ENCODE measurements at places on chromosomes 6 and 20. TPM values are rescaled to one million over a fixed set of nuclear protein-coding genes. Genes with fewer than 3 reads are reported as not detected.
A peak's percentile ranks its signal among the peaks of the same experiment; 100 is the strongest.

Gene RFX6
- total RNA-seq = not detected

Gene CDH4
- total RNA-seq = not detected

Gene CST5
- total RNA-seq = 0.93 TPM

Gene RIMS1
- not detected for total RNA-seq

Gene HLA-DRB5
- not detected for total RNA-seq

Gene PFDN6
- 51.5 TPM for total RNA-seq

Gene C6orf132
- total RNA-seq = 53.9 TPM

DNA sequence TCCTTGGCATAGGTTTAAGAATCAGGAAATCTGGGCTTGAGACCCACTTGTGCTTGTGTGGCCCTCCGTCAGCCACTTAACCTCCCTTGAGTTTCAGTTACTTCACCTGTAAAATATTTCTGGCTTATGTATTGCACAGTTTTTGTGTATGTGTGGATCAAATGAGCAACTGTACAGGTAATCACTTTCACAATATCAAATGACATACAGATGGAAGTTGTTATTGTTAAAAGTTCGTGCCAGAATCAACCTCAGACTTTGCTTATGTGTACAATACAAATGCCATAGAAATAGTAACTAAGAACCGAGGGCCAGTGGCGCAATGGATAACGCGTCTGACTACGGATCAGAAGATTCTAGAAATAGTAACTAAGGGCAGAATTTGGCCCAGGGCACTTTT is 65.6 kb upstream of the KIF13A start:
- H3K4me1 ChIP-seq = peaks cover 47% of the 10 kb centered on the region
- peak overlapping the region; percentile 40 for H3K4me3 ChIP-seq
- no peaks in the 10 kb centered on the region for H3K27me3 ChIP-seq
- DNase-seq = peak; percentile 32

DNA sequence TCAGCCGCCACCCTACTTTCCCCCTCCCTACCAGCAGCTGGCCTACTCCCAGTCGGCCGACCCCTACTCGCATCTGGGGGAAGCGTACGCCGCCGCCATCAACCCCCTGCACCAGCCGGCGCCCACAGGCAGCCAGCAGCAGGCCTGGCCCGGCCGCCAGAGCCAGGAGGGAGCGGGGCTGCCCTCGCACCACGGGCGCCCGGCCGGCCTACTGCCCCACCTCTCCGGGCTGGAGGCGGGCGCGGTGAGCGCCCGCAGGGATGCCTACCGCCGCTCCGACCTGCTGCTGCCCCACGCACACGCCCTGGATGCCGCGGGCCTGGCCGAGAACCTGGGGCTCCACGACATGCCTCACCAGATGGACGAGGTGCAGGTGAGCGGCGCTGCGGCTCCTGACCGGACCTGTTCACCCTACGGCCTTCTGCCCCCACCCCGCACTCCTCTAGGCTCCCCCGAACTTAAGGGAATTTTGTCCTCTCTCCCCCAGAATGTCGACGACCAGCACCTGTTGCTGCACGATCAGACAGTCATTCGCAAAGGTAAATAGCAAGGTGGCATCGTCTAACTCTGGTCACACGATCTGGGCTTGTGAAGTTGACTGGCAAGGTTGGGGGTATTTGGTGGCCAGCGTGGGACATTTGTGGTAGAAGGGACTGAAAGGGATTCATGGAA is 2.3 kb downstream of the TFAP2C start:
- H3K27ac ChIP-seq = no peak overlapping the region
- H3K36me3 ChIP-seq = peaks cover 38% of the 10 kb centered on the region
- peak; percentile 21 for DNase-seq
- H3K27me3 ChIP-seq = no peaks in the 10 kb centered on the region
- peaks cover 48% of the 10 kb centered on the region for H3K4me1 ChIP-seq
- H3K4me3 ChIP-seq = peak overlapping the region; percentile 100

GRCh38 chr20:45044084-45044573 is 56.8 kb downstream of the KCNS1 start:
- H3K36me3 ChIP-seq = no peaks in the 10 kb centered on the region
- H3K27me3 ChIP-seq = no peaks in the 10 kb centered on the region
- no peak overlapping the region for H3K27ac ChIP-seq
- DNase-seq = peak; percentile 37
- no peak overlapping the region for H3K4me3 ChIP-seq

GRCh38 chr6:26217714-26218075 is 130.5 kb downstream of the HFE start:
- peaks cover 17% of the 10 kb centered on the region for H3K4me1 ChIP-seq
- DNase-seq = no peak
- peak overlapping the region; percentile 80 for H3K27ac ChIP-seq
- H3K4me3 ChIP-seq = peak overlapping the region; percentile 72
- H3K36me3 ChIP-seq = no peaks in the 10 kb centered on the region
- no peaks in the 10 kb centered on the region for H3K27me3 ChIP-seq

DNA sequence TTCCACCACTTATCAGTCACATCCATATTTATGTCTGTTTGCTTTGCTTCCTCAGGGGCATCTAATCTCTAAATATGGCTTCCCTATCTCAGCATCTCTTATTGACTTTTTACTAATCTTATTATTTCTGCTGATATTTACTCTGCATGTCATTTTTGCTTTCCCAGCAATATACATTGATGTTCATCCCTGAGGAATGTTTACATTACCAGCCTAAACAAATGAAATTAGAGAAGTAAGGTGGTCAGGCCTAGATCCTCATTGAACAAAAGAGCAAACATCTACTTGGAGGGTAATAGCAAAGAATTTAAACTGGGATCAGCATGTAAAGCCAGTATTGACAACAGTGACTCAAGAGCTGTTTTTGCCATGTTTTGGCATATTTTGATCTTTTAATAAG is 546.4 kb downstream of the MMUT start:
- DNase-seq = peak; percentile 78
- no peaks in the 10 kb centered on the region for H3K36me3 ChIP-seq

- no peaks in the 10 kb centered on the region for H3K27me3 ChIP-seq
- 0 out of 2 replicates have a peak overlapping the region, but pooled peaks have one; percentile 6 for H3K27ac ChIP-seq
- peaks cover 46% of the 10 kb centered on the region for H3K4me1 ChIP-seq
These were observed 104.7 kb downstream of the CEBPB start for GRCh38 chr20:50295345-50295744.

GRCh38 chr20:4151991-4152695 is 136.8 kb upstream of the RNF24 start:
- no peak overlapping the region for H3K4me3 ChIP-seq
- peaks cover 46% of the 10 kb centered on the region for H3K4me1 ChIP-seq
- no peak for DNase-seq
- H3K27me3 ChIP-seq = no peaks in the 10 kb centered on the region

GRCh38 chr20:43987531-43987930 is 72.9 kb downstream of the TOX2 start:
- no peak overlapping the region for H3K4me3 ChIP-seq
- H3K4me1 ChIP-seq = no peaks in the 10 kb centered on the region
- peaks cover 29% of the 10 kb centered on the region for H3K36me3 ChIP-seq
- DNase-seq = no peak

GRCh38 chr20:15740046-15740775 is 833.0 kb downstream of the KIF16B start:
- H3K27ac ChIP-seq = no peak overlapping the region
- no peaks in the 10 kb centered on the region for H3K36me3 ChIP-seq
- H3K27me3 ChIP-seq = no peaks in the 10 kb centered on the region
- H3K4me1 ChIP-seq = no peaks in the 10 kb centered on the region
- no peak overlapping the region for H3K4me3 ChIP-seq

DNA sequence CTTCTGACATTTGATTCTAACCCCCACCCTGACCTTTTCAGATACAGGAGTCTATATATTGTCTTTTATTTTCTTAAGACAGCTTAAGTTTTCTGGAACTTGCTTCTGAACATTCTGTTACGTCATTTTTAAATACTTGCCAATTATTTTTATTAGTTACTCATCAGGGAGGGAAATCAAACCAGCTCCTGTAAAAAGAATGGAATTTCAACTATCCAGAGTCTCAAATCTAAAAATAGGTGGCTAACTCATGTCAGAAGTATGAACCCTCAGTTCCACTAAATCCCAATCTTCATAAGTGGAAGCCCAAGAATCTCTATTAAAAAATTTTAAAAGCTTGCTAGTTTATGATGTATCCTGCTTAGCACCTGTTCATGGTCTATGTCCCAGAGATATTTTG is 900.0 kb downstream of the KIF16B start:
- H3K27me3 ChIP-seq = no peaks in the 10 kb centered on the region
- peaks cover 10% of the 10 kb centered on the region for H3K4me1 ChIP-seq
- no peaks in the 10 kb centered on the region for H3K36me3 ChIP-seq
- no peak overlapping the region for H3K27ac ChIP-seq
- DNase-seq = no peak

DNA sequence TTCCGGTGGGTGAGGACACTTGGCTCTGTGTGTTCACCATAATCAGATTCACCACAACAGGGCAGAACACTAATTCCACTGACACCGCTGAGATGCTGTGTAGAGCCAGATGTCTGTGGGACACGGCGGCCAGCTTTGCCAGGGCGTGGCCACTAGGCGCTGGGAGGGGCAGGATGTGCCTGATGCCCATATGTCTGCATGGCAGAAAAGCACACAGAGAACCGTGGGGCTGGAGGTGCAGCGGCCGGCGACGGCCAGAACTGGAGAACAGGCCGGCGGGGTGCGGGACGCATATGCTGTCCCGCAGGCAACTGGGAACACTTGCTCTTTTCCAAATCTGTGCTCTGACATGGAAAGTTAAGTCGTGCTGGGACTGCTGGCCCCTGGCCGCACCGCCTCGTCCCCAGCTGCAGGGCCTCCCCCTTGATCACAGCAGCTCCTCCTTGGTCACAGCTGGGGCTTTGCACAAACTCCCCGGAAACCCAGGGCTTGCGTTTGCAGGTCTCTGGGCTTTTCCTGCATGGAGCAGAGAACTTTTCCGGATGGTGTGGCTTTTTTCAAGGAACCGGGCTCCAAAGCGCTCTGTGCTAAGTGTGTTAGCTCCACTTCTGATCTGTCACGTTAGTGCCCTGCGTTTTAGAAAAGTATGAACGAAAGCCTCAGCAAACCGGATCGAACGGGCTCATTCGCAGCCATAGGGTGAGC is 31.1 kb downstream of the NTSR1 start:
- no peaks in the 10 kb centered on the region for H3K27me3 ChIP-seq
- no peaks in the 10 kb centered on the region for H3K36me3 ChIP-seq
- H3K4me3 ChIP-seq = peak overlapping the region; percentile 46
- no peak for DNase-seq

DNA sequence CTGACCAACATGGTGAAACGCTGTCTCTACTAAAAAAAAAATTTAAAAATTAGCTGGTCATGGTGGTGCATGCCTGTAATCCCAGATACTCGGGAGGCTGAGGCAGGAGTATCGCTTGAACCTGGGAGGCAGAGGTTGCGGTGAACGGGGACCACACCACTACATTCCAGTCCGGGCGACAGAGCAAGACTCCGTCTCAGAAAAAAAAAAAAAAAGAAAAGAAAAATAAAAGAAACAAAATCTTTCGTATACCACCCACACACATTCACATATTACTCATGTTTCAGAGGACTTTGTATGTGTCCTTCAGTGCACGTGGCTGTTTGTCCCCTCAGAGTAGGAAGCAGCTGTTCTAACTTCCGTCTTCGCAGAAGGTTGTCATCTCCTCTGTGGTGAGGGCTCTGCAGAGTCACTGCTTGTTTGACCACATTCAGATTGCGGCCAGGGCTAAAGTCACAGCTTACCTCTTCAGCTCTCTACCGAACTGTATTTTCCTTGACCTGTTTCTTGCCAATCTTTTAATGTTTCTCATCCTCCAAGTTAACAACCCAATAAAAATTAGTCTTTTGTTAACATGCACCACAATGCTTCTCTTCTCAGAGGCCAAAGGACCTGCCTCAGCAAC is 36.6 kb upstream of the HIVEP1 start:
- peaks cover 9% of the 10 kb centered on the region for H3K4me1 ChIP-seq
- no peaks in the 10 kb centered on the region for H3K27me3 ChIP-seq
- no peaks in the 10 kb centered on the region for H3K36me3 ChIP-seq

GRCh38 chr6:12483712-12484111 is 193.6 kb downstream of the EDN1 start:
- DNase-seq = peak; percentile 70
- H3K27me3 ChIP-seq = no peaks in the 10 kb centered on the region

DNA sequence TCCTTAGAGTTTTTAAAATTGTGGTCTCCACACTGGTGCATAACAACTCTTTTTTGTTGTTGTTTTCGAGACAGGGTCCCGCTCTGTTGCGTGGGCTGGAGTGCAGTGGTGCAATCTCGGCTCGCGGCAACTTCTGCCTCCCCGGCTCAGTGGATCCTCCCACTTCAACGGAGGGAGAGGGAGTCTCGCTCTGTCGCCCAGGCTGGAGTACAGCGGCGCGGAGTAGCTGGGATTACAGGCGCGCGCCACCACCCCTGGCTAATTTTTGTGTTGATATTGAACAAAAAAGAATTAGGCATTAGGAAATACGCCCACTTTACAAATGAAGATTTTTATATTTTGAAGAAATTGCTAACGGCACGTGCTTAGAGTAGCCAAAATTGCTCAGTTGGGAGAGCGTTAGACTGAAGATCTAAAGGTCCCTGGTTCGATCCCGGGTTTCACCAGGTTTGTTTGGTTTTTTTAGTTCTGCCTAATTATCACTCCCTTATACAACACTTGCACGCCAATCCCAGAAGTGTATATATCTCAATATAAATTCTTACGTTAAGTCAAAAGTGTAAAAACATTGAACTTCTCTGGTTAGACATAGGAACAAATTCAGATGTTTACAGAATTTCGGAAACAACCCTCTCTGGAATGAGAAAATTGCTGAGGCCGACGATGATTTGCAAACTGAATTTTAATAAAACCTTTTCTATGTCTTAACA is 159.6 kb downstream of the TRIM27 start:
- no peak overlapping the region for H3K27ac ChIP-seq
- H3K36me3 ChIP-seq = no peaks in the 10 kb centered on the region
- H3K27me3 ChIP-seq = peaks cover 17% of the 10 kb centered on the region
- no peak overlapping the region for H3K4me3 ChIP-seq

DNA sequence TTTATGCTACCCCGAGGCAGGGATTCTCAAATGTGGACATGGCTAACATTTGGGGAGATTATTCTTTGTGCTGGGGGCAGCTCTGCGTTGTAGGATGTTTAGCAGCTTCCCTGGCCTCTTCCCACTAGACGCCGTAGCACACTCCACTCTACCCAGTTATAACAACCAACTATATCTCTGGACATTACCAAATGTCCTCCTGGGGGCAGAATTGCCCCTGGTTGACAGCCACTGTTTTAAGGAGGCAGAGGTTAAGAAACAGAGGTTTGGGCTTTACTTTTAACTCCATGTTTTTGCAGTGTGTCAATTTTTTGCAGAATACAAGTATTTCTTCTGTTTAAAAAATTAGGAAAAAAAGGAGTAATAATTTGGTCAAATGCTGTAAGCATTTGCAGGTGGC is 56.2 kb upstream of the BMP6 start:
- H3K27me3 ChIP-seq = no peaks in the 10 kb centered on the region
- H3K4me1 ChIP-seq = peaks cover 11% of the 10 kb centered on the region

GRCh38 chr6:105537981-105538578 is 135.2 kb upstream of the PREP start:
- no peak overlapping the region for H3K4me3 ChIP-seq
- H3K36me3 ChIP-seq = no peaks in the 10 kb centered on the region
- no peaks in the 10 kb centered on the region for H3K4me1 ChIP-seq
- H3K27ac ChIP-seq = no peak overlapping the region
- no peaks in the 10 kb centered on the region for H3K27me3 ChIP-seq

DNA sequence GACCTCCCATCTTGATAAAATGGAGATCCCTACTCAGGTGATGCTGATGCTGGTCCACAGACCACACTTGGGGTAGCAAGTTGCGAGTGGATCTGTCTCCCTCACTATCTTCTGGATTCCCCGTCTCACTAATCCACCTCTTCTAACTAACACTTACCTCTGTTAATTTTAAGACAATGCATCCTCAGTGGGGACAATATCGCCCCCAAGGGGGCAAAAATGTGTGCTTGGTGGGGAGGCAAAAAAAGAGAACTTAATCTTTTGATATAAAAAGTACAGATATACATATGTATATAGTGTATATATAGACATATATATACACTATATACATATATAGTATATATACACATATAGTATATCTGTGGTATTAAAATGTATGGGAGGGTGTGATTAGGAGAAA is 4.3 kb downstream of the LRFN2 start:
- H3K27me3 ChIP-seq = peaks cover 6% of the 10 kb centered on the region
- H3K4me3 ChIP-seq = no peak overlapping the region
- no peaks in the 10 kb centered on the region for H3K4me1 ChIP-seq
- no peak overlapping the region for H3K27ac ChIP-seq
- H3K36me3 ChIP-seq = no peaks in the 10 kb centered on the region

Measured in PC-9 (cell line).